ENCODE measurements at places on chromosomes 6 and 20.

- no peak for DNase-seq
Measured at GRCh38 chr20:58889798-58890517, 37.4 kb downstream of the GNAS start.

GRCh38 chr6:11769244-11769643, 9.4 kb downstream of the ADTRP start:
- DNase-seq = no peak

GRCh38 chr6:149963212-149963461, 606 bp upstream of the ULBP1 start:
- no peak for DNase-seq

GRCh38 chr6:114897536-114897935, 554.7 kb upstream of the HS3ST5 start:
- no peak for DNase-seq

GRCh38 chr6:3707024-3707423, 44.5 kb downstream of the PXDC1 start:
- peak; percentile 39 for DNase-seq

GRCh38 chr6:134041093-134041492, 11.3 kb downstream of the SLC2A12 start:
- peak; percentile 14 for DNase-seq

DNA sequence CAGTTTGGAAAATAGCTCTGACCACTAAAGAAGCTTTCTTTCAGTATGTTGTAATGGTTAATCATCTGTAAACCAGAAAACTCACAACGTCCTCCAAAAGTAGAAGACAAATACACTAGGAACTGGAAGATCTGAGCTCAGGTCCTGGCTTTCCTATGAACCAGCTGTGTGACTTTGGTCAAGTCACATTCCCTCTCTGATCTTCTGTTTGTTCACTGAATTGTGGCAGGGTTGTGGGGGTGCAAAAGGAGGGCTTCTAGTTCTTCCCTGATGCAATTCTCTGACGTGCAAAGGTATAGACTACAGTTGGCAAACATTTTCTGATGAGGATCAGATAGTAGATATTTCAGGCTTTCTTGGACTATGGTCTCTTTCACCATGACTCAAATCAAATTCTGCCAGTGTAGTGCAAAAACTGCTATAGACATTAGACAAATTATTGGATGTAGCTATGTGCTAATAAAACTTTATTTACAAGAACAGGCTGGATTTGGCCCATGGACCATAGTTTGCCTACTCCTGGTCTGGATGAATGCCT, 44.9 kb downstream of the ATXN1 start:
- DNase-seq = no peak

- no peak for DNase-seq
Measured at GRCh38 chr6:52546678-52547077, 30.2 kb downstream of the TRAM2 start.

GRCh38 chr6:10555625-10556309, 34.6 kb downstream of the GCNT2 start:
- peak; percentile 71 for DNase-seq

DNA sequence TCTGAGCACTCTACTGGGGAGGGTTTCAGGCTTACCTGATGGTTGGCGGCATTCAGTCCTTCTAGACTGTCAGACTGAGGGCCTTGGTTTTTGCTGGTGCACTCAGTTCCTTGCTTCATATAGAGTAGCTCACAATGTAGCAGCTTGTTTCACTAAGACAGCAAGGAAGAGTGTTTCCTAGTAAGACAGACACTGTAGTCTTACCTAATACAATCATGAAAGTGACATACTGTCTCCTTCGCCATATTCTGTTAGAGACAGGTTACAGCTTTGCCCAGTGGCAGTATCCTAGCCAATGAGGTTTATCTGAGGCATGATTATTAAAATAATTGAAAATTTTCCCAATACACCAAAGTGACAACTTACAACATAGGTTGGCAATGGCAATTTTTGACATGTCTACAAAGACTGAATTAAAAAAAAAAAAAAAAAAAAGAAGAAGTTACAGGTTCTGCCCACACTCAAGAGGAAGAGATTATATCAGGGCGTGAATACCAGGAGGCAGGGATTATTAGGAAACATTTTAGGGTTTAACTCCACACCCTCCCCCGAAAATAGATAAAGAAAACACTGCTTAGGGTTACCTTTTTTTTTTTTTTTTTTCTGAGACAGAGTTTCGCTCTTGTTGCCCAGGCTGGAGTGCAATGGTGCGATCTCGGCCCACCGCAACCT, 66.8 kb downstream of the SCAND1 start:
- DNase-seq = no peak

DNA sequence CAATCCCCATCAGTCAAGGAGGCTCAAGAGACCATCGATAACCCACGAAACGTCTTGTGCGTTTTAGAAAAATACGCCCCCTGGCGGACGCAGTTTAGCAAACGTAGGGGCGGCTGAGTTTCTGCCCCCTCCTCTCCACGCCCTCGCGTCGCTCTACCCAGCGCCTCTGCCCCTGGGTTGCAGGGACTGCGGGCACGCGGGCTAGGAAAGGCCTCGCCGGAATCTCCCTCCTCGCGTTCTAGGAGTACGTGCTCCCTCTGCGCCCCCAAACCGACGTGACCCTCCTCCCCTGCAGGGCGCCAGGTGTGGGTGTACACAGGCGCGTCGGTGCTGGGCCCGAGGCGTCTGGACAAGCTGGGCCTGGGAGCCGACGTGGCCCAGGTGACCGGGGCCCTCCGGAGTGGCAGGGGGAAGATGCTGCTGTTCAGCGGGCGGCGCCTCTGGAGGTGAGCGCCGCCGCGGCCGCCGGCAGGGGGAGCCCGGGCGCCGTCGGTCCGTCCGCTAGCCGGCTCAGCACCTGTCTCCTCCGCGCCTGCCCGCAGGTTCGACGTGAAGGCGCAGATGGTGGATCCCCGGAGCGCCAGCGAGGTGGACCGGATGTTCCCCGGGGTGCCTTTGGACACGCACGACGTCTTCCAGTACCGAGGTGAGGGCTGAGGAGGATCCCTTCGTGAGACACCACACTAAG, 5.3 kb downstream of the MMP9 start:
- peak; percentile 34 for DNase-seq

DNA sequence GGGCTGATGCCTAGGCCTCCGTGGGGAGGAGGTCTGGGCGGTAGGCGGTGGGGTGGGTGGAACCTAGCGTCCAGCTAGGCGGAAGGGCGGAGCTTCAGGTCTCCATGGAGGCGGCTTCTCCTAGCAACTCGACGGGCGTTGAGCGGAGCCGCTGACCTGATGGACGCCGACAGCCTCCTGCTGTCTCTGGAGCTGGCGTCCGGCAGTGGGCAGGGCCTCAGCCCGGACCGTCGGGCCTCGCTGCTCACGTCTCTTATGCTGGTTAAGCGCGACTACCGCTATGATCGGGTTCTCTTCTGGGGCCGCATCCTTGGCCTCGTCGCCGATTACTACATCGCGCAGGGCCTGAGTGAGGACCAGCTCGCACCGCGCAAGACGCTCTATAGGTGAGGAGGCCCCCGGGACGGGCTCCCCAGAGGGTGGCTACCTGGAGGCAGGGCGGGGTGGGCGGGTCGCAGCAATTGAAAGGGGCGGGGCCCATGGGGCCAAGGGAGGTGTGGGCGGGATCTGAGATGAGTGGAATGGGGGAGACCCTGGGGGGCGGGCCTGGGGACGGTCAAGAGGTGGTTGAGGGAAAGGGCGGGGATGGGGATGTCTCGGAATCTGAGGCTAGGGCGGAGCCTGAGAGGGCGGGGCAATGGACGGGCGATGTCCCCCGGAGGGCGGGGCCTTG, at the start of gene RSPH9:
TSS of gene RSPH9 (plus strand) at position 97 of the 673 bp plus-strand sequence. CDS start at position 160, 63 bp downstream.
- peak; percentile 88 for DNase-seq

DNA sequence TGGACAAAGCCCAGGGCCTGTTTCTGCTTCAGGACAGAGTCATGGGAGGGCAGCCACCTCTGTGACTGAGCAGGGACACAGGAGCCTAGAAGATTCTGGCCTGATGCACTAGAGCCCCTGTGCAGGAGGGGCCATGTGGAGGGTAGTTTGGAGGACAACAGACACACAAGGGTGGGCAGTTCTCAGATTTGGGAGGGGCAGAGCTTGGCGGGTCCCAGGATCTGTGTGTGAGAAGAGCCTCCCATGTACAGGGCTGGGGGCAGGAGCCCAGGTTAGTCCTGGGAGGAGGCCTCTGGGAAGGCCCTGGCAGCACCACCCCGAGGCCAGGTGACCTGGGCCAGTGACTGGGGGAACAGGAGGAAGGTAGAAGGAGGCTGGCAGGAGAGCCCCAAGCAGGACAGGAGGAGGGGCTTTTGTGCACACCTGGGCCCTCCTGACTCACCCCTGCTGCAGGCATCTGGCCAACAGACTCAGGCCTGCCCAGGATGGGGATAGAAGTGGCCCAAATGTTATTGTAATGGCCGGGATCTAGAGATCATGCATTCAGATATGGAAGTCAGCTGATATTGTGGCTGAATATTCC, 1.4 kb upstream of the ULBP3 start:
- DNase-seq = no peak

DNA sequence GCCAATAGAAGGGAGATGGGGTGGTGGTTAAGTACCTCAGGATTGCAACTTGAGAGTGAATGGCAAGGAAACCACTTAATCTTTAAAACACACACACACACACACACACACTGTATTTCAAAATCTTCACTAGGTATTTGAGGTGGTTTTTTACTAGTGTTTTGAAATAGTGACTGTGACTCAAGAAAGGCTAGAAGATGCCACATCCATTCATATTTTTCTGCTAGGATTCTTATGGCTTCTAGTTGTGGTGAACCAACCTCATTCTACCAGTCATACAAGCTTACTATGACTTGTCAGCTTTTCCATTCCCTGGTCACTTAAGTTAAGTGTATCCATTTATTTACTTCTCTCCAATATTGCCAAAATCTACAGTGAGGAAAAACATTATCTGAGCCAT, 519.4 kb upstream of the JAG1 start:
- no peak for DNase-seq

DNA sequence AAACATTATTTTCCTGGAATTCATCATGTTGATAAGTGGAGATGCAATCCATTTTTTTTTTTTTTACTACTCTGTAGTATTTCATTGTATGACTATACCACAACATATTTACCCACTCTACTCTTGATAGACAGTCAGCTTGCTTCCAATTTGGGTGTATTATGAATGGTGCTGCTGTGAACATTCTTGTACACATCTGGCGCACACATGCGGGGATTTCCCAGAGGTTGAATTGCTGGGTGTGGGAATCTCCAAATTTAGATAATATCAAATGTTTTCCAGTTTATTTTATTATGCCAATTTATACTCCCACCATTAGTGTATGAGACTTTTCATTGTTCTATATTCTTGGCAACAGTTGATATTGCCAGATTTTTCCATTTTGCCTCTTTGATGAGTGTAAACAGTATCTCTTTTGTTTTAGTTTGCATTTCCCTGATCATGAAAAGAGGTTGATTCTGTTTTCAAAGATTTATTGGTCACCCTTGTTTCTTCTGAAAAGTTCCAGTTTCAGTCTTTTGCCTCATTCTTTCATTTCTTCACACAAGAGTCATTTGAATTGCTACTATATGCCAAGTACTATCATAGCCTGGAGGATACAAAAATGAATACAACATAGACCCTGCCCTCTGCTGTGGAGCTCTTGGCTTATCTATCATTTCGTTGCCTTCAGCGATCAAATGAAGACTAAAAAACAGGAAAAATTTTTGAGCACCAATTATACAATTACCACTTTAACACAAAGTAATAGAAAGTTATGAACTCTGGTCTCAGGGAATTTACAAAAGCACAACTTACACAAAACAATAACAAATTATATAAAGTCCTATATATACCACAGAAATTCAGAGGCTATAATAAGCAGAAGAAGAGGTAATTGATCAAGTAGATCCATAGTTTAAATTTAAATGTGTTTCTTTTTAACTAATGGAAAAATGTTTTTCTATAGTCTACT, 17.1 kb upstream of the NCOA7 start:
- DNase-seq = no peak

GRCh38 chr6:151009576-151009975, 144.1 kb downstream of the MTHFD1L start:
- DNase-seq = no peak

DNA sequence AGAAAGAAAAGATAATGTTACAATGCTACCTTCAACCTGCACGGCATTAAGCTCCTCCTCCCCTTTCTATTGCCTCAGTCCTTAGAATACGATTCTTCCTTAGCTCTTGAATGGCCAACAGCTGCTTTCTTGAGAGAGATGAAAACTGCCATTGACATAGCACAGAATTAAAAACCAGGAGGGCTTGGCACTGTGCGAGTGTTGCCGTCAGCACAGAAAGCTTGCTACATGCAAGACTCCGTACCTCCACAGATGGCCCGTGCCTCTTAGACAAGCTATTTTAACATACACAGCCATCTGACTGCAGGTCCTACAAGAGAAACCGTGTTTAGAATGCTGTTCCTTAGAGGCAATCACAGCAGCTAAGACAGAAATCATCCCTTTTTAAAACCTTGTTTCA, 51.7 kb downstream of the ALDH5A1 start:
- DNase-seq = no peak

DNA sequence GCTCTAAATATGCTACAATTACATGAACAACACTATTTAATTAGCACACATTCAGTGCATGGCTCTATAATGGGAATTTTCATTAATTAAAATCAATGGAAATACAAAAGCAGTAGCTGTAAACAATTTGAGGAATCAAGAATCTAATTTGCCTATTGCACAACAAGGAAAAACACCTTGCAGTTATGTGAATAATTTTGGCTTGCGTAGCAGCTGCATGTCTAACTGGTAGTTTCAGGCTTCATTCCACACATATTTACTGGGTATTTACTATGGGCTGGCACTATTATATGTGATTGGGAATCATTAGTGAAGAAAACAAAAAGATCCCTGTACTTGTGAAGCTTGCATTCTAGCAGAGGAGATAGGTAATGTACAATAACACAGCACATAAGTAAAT, 26.4 kb downstream of the KIF6 start:
- DNase-seq = no peak

DNA sequence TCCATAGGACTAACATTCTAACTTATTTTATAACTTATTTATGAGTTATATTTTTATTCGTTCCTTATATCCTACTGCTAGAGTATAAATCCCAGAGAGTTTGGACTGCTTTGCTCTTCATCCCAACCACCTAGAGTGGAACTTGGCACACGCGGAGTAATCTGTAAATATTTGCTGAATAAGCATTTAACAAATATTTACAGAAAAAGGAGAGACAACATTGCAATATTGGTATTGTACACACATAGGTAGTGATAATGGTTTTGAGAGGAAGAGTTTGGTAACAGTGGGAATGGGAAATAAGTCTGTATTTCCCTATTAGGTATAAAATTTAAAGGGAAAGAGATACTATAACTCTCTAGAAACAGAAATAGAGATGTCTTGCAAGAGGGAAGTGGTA, 634.8 kb upstream of the CITED2 start:
- DNase-seq = no peak

- DNase-seq = peak; percentile 73
Measured at GRCh38 chr20:59087829-59088433, 45.3 kb upstream of the PRELID3B start.
